ENCODE measurements at places on chromosomes 6 and 20.

- no peak for DNase-seq
Observed at GRCh38 chr6:117506180-117506835, 23.8 kb downstream of the DCBLD1 start.

DNA sequence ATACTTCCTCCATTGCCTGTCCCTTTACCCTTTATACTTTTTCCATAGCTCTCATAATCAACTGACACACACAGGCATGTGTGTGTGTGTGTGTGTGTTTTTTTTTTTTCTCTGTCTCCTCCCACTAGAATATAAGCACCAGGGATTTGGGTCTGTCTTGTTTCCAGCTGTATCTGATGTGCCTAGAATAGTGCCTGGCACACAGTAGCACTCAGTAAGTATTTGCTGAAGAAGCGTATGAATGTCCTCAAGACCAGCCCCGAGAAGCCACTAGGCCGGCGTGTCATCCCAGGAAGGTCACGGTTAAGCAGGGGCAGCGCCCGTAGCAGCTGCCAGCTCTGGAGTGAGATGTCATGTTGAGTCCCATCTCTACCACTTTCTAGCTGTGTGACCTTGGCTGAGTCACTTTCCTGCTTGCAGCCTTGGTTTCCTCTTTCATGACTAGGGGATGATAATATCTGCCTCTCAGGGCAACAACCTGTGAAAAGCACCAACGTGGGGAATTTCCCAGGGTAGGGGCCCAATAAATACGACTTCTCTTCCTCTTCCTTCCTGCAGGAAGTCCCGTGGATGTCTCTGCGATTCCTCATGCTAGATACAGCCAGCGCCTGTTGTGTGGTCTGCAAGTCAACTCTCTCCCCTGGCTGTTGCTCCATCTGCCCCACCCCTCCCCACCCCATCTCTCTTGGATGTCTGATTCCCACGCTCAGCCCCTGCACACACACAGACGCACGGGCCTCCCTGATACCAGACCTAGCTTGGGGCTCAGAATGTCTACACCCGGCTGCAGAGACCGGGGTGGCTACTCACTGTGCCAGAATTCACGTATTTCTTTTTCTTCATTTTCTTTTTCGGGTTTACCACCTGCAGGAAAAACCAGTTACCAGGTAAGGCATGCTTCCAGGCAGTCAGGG, 58.1 kb downstream of the RAB44 start:
- DNase-seq, result peak; percentile 81

- DNase-seq, result no peak
Observed at GRCh38 chr6:31287619-31288018, 15.7 kb upstream of the HLA-C start.

GRCh38 chr6:25431975-25432307, 152.8 kb downstream of the CARMIL1 start:
- no peak for DNase-seq

DNA sequence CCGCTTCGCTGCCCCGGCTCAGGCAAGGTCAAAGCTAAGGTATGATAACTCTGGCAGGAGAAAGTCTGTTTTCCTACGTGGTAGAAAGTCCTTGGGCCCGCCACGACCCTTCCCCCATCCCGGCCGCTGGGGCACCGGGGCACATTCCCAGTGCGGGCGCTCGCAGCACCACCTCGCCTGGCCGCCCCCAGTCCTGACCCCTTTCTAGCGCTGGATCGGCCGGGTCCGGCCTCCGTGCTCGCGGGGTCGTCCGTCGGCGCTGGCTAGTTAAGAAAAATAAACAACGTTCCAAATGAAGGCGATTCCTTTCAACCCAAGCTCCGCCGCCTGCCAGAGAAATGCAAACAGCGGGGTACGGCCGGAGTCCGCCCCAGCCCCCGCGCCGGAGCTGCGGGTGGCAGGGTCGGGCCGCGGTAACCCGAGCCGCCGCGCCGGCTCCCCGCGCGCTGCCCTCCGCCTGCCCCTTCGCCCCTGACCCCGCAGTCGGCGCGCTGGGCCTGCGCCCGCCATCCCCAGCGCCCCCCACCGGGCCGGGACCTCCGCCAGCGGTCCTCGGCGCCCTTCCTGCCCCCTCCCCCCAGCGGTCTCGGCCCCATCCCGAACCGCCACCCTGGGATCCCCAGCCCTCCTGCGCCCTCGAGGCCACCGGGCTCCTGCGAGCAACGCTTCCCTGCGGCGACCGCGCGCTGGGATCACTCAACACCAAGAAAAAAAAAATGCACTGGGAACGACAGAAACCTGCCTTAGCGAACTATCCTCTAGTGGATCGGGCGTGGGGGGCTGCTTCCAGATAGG, 37.6 kb downstream of the NCR2 start:
- DNase-seq, result no peak

DNA sequence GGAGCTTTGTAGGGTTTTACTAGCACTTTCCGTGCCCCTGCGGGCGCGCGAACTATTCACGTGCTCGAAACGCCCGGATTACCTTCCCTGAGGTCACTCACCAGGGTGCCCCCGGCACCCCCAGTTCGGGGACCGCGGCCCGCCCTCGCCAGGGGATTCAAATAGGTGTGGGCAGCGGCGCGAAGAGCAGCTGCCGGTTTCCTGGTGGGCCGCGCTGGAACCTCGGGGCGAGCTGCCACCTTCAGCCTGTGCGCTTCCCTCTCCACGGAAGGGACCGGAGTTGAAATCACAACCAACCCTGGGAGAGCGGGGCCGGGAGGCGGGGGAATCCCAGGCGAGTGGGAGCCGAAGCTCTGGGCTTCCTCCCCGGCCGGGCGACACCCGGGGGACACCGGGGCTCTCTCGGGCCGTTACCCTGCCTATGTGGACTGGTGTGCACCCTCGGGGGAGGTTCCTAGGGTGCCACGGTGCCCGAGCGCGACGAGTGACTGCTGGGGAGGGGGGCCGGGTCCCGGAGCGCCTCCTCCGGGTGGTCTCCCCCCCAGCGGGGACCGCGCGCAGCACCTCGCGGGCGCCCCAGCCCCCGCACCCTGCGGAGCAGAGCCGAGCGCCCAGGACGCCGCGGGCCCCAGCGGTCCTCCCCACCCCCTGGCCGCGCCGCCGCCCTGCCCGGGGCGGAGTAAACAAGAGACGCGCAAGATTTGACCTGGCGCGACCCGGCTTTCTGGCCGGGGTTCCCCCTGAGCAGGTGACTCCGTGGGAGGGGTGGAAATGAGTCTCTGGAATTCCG, 2.1 kb upstream of the HIVEP2 start:
- DNase-seq, result peak; percentile 85

DNA sequence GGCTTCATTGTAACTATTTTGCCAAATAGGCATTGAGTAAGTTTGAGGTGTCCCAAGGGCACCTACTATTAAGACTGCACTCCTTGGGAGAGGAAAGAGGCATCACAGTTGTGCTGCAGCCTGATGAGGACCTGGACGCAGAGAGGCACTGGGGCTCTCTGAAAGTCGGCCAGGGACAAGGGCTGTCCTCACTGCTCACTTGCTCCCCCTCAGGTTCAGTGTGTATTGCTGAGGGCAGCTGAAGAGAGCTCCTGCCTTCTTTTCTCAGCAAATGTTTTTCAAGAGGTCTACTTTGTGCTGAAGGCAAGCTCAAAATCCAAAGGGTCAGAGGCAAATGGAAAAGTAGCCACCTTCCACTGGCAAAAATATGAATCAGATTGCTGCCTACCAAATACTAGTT, 331.8 kb downstream of the RIMS1 start:
- no peak for DNase-seq

DNA sequence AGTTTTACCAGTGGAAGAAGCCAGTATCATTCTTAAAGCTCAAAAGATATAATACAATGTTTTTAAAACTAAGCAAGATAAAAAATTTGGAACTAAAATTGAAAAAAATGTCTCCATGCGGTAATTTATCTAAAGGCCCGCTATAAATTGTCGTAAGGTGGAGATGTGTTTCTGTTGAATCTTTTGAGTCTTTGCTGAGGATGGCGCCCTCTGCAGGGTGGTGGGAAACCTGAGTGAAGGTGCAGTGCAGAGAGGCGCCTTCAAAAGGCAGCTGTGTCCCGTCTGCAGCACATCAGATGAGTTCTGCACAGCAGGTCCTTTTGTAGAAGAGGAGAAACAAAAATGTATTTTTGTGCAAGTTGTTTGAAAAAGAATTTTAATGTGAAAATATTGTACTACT, 29.4 kb upstream of the KIF25 start:
- peak; percentile 22 for DNase-seq

DNA sequence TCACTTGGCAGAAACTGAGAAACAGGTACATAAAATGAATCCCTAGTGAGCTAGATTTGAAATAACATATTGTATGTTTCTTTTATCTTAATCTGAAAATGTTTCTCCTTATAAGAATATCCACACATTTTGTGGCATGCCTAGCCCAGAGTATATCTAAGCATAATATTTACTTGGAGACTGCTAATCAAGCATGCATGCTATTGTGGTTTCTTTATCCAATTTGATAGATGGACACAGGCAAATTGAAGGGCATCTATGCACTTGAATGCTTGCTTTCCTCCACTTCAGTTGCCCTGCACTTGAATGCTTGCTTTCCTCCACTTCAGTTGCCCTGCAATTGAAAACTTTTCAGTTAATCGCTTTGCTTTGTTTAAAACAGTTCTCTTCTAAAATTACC, 729.8 kb downstream of the TBC1D32 start:
- DNase-seq, result no peak

- no peak for DNase-seq
Observed at GRCh38 chr20:39243962-39244361, 281.8 kb downstream of the DHX35 start.

DNA sequence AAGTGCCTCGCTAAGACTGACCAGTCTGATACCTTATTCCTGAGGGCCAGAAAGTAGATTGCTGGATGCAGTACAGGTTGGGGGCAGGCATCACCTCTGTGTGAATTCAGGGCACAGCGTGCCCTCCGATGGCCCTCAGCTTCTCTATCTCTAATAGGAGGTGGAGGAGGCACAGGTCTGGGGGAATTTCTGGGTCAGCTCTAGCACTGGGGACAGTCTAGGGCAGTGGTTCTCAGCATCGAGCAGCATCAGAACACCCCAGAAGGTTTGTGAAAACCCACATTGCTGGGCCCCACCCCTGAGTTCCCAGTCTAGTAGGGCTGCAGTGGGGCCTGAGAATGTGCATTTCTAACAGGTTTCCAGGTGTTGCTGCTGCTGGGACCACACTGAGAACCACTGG, 166.7 kb downstream of the CDC5L start:
- DNase-seq, result no peak

DNA sequence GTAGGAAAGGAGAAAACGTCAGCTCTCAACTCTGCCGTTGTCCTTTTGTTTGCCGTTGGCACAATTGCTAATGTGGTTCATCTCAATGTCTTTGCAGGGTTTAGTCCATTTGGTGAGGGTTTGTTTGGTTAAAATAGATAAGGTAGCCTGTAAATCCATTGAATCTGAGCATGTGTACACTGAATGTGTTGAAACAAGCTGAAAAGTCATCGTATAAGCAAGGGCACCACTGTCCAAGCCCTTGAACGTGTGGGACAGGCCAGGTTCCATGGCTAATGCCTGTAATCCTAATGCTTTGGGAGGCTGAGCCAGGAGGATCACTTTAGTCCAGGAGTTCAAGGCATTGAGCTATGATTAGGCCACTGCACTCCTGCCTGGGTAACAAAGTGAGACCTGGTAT, 224.7 kb upstream of the PLCB4 start:
- no peak for DNase-seq

GRCh38 chr6:51725155-51725554, 362.3 kb downstream of the PKHD1 start:
- DNase-seq, result no peak

DNA sequence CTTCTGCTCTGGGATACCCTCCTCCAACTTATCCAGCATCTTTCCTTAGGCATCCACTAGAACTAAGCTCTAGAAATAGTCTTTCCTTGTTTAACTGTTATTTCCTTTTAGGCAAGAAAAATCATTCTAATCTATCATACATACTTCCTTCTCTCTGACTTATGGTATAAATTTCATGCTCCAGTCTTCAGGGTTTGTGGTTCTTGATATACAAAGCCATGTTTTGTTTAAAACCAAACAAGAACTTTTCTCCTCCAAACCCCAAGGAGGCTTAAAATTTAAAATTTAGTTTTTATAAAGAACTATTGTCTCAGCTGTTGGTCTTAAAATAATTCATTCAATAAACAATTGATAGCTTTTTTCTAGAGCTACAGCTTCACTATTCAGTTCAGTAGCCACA, 77.2 kb downstream of the CD164 start:
- no peak for DNase-seq

GRCh38 chr6:75748003-75748742, 866 bp upstream of the MYO6 start:
- no peak for DNase-seq

- DNase-seq, result no peak
Observed at GRCh38 chr6:144578385-144579350, 293.5 kb downstream of the UTRN start.

DNA sequence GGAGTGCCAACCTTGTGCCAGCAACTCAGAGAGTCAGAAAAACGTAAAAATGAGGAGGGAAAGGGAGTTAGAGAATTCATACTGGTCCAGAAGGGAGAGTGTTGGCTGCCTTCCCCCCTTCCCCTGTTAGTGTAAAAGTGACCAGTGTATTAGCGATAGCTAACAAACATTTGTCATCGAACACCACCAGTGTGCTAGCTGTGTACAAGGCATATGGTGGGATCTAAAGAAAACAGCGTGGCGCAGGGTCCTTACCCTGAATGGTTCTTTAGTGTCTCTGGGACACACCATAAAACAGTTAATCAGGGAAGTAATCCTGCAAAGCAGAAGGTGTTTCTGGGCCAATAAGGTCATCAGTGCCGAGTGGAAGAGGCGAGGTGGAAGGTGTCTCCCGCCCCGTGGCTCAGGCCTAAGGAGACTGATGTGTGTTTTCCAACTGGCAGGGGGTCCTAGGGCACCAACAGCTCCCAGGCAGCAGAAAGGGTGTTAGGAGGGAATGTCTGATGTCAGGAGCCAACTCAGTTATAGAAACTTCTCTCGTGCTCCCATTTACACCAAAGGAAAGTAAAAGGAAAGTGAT, 91.9 kb downstream of the TCP11 start:
- DNase-seq, result no peak

Measured in activated naive CD4-positive, alpha-beta T cell treated with Interleukin-2 at 50 U/mL for 16 hours (primary cell).